ENCODE measurements at places on chromosomes 3 and 15.

DNA sequence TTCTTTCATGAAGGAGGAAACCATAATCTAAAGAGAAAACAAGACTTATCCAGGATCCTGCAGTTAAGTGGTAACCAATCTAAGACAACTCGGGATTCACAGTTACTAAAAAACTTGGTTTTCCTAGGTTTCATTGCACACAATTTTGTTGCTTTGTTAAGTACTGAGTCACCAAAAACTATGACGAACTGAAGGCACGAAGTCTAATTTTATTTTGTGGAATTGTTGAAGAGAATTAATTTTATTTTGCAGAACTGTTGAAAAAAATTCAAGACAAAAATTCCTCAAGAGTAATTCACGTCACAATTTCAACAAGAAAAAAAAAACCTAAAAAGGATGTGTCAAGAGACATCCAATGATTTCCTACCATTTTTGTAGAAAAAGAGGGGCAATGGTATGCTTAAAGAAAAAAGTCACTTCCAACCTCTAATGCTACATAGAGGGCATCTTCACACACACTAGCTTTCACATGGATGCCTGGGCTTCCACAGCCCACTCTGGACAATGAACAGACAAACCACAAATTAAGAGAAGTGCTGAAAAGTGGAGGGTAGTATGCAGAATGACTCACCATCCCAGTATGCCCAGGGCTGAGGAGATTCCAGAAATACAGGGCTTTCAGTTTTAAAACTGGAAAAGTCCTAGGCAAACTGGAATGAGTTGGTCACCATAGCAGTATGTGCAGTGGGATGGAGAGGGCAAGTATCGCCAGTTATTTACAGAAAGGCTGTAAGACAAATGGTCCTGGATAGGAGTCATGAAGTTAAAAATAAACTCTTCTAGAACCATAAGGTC lies 29.2 kb downstream of the PLOD2 start:
- DNase-seq = no peak

GRCh38 chr3:30286007-30286669 lies 320.3 kb upstream of the TGFBR2 start:
- no peak for DNase-seq

DNA sequence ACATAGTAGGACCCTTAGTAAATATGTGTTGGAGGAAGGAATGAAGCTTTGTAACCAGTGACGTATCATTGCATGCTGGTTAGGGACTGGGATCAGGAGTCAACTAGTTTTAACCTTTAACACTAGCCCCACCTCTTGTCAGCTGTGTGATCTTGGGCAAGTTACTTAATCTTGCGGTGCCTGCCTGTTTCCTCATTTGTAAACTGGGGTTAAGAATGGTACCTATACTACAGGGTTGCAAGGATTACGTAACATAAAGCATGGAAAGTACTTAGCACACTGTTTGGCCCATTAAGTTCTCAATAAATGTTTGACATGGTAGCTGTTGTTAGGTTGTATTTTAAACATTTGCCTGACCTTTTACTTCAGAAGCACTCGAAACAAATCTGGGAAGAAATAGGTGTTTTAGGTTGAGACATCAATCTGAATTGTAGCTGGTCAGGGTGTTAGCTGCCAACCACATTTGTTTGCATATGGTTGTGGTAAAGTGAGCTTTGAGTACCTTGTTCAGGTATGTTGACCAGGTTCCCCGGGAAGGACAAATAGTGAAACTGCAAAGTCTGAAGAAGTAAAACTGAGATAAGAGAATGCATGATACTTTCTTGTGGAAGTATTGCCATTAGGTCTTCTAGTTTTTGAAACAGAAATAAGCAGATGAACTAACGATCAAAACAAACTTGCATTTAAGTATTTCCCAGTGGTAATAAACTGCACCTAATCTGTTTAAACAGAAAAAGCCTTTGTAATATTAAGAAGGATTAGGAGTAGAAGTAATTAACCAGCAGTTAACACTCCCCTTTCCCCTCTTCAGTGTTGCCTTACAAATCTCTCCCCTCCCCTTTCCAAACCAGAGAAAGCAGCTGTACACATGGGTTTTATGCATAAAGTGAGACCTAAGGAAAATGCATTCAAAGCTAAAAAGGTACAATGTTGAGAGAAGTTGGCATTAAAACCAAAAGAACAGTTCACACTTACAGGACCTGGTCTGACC lies 25.8 kb upstream of the SCAANT1 start:
- no peak for DNase-seq

DNA sequence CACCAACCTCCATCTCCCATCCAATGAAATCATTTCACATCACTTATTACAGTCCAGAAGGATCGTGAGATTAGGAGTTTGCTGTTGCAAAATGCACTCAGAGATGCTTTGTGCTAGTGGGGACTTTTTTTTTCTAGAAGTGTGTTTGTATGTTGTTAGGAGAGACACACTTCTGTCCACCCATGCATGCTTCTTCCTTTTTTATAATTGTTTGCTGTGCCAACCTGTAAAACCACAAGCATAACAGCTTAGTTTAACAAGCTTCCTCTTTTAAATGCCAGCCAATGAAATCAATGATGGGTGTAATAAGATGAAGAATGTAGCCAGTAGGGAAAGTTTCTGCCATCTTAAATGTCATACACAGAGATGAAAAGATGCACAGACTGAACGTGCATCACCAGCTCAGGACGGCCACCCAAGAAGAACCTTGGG lies 305.6 kb upstream of the STT3B start:
- no peak for DNase-seq

DNA sequence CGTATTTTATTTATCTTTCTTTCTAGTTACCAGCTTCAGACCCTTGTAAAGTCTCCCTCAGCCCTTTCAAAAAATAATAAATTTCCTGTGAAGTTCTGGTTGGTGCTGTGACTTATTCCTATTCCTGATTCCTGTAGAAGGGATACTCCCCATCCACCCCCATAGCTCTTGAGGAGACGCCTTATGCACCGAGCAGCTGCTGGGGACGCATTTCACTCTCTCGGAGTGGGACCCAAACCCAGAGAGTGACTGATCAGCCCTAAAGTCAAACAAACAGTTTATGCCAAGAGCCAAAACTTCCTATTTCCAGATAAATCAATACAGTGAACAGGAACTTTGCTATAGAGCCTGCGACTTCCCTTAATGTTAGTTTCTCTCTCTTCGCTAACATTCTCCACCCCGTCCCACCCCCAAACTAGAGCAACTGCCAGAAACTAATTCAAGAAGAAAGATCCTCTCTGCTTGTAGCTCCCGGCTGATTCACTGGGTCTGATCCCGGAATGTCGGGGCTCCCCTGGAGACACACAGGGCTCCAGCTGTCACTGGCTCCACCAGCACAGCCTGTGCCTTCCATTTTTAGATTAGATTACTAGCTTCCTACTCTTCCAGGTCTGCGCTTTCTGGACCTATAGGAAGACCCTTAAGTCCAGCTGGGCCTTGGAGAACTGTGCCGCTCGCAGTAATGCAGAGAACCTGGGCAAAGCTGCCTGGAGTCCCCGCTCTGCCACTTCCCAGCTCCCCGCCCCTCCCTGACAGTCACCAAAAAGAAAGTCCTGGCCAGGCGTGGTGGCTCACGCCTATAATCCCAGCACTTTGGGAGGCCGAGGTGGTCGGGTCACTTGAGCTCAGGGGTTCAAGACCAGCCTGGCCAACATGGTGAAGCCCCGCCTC lies 45.2 kb downstream of the KLHL25 start:
- no peak for DNase-seq

DNA sequence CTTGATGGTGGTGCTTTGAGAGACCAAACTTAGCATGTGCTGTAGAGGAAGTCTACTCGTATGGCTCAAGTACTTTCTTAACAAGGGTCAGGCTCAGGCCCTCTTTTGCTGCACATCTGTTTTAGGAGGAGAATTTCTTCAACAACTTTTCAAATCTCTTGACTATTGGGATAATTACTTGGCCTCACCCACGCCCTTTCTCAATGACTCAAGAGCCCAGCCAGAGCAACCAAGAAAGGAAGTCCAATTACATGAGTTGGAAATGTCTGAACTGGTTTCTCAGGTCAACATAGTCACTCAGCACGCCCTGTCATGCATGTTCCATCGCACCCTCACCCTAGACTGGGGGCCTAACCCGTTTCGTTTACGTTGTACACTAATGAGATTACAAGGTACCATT lies 44.8 kb upstream of the UMPS start:
- DNase-seq = no peak
